ENCODE measurements at places on chromosomes 4 and X. TPM values are rescaled to one million over a fixed set of nuclear protein-coding genes. Genes with fewer than 3 reads are reported as not detected.

DNA sequence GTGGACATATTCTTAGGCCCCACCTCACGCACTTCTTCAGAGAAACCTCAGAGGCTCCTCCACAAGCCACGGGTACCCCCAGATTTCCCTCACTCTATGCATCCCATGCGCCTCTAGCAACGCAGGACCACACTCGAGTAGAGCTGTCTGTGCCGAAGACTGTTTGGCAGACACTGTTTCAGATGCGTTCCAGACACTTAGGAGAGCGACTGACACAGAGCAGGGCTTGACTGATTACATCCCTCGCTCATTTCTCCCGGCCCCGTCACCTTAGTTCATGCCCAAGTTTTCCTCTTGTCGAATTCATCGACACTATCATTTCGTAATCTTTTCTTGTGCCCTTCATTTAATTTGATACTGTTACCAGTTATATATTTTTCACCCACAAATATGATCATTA is 15.0 kb downstream of the SORBS2 start:
- no peak for DNase-seq

GRCh38 chr4:182492423-182492822 is 249.2 kb downstream of the TENM3 start:
- no peak for DNase-seq

DNA sequence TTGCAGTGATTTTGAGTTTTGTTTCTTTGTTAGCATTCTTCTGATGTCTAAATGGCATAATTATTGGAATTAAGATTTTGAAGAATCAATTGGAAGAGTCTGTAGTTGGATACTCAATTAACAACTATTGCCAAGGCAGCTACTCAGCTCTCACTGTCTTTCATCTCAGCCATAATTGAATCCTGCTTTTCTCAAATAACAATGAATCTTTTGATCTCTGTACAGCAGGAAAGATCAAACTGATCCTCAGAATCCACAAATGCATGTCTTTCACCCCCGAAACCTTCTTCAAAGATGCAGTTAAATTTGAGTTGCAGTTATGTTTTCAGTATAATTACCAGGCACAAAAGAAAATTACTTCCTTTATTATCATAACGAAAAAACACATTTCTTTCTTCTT is 86.2 kb downstream of the MAD2L1 start:
- no peak for DNase-seq

GRCh38 chr4:821631-822030 is 4.3 kb downstream of the CPLX1 start:
- no peak for DNase-seq

DNA sequence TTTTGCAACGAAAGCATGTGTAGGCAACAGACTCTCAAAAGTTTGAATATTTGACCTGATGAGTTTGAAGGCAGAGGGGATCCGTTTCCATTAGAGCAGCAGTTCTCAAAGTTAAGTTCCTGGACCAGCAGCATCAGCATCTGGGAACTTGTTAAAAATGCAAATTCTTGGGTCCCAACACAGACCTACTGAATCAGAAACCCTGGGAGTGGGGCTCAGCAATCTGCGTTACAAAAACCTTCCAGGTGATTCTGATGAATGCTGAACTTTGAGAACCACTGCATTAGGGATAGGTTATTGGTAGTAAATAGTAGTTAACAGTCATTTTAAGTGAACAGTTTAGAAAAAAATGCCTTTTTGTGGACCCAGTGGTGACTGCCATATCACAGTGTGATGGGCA is 98.8 kb downstream of the PDE5A start:
- no peak for DNase-seq

- no peak for DNase-seq
Measured at GRCh38 chrX:65420154-65420553, 114.4 kb downstream of the LAS1L start.

GRCh38 chrX:68190799-68191198 is 242.5 kb downstream of the OPHN1 start:
- no peak for DNase-seq

DNA sequence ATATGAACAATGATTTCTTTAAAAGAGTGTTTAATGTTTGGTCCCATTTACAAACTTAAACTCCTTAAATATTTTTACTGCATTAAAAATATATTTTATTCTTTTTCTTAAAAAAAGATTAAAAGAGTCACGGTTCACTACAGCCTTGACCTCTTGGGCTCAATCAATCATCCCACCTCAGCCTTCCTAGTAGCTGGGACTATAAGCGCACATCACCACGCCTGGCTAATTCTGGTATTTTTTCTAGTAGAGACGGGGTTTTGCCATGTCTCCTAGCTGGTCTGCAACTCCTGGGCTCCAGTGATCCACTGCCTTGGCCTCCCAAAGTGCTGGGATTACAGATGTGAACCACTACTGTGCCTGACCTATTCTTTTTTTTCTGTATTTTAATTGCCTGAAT is 104.7 kb upstream of the TLR2 start:
- DNase-seq, result no peak

DNA sequence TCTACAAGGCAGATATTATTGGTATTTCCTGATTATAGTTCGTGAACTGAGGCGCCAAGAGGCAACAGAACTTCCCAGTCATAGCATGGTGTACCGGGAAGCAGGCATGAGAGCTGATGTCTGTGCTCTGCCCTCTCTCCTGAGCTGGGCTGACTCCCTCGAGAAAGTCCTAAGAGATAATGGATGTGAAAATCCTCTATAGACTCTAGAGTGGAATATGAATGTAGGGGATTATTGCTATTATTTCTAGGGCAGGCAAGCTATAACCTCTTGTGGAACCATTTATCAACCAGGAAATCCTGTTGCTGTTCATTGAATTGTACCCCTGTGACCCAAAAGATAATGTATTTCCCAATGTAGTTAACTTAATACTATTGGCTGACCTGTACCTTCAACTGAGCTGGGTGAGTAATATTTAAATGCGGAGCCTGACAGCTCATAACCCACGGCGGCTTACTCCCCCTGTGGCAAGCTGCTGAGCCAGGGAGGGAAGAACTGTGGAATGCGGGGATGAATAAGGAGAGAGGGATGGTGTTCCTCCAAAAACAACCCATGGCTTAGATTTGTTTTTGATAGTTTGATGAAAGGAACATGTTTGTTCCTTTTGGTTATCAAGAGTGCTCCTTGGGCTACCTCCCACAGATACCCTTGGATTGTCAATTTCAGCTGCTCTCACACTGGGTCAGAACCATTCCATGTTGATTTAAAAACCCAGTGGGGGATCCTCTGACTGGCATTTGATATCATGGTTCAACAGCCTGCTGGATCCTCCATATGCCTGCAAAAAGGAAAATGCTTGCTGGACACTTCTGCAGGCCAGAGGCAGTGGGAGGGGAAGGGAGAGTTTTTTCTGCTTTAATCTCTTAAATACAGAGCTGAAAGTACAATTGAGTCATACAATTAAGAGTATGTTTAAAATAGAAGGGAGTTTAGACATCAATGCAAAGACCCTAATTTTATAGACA is 339.0 kb upstream of the BOD1L1 start:
- no peak for DNase-seq

DNA sequence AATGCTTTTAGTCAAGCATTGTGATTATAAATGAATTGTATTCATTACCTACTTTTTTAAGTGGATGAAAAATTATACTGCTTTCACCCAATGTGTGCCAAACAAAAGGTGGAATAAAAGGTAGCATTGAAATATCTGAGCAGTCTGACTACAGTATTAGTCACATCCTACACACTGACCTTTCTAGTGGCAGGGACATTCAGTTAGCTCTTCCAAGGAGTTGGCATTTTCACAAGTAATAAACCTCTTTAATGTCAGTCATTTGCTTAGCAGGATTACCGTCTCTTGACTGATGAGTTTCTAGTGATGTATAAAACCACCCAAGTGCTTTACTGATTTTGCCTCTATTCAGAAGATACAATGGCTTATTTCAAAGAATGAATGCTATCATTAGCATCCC is 687.9 kb downstream of the ARAP2 start:
- no peak for DNase-seq

DNA sequence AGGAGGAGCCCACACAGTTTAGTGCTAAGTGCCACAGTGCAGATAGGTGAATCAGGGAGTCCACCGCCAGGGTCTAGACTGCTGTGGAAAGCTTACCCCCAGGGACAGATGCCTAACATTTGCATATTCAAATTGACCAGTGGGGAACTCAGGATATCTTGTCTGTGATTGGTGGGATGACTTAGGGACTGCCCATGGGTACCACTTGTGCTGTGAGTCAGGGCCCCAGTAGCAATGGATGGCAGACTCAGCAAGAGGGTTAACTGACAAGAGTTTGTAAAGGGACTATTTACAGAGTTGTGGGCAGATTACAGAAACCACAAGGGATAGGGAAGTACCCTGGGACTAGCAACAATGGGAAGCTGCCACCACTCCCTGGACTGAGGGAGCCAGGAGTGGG is 282.1 kb downstream of the BCOR start:
- peak; percentile 17 for DNase-seq

- no peak for DNase-seq
Measured at GRCh38 chr4:43374216-43374751, 481.8 kb downstream of the GRXCR1 start.

GRCh38 chrX:39125834-39126233 is 324.6 kb downstream of the MID1IP1 start:
- DNase-seq, result no peak

- DNase-seq, result peak; percentile 62
Measured at GRCh38 chr4:177051473-177052060, 258.1 kb upstream of the NEIL3 start.

DNA sequence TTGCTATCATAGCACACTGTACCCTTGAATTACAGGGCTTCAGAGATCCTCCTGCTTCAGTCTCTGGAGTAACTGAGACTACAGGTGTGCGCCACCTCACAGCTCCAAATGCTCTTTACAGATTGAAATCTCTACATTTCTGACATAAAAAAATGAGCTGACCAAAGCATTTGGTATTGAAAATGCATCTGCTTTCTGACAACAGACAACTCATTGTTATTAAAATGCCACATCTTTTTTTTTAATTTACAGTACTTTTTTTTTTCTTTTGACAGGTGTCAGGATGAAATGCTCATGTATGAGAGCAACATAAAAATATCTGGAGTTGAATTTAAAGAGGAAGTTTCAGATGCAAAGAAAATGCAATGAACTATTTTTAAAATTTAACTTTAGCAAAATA is 764.5 kb downstream of the TRAM1L1 start:
- DNase-seq, result no peak

DNA sequence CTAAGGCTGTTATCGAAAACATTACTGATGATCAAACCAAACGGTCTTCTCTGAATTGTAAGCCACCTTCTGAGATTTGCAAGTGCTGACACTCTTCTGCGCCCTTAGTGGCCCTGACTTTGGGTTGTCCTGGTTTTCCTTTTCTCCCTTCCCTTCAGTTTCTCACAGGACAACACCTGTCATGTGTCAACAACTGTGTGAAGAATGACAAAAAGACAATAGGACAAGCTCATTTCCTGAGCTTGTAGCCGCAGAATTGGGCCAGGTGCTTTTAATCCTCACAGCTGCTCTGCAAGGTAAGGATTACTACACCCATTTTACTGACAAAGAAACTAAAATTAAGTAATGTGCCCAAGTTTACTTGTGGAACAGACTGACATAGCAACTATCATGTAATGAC is 44.9 kb upstream of the TXK start:
- DNase-seq, result no peak

GRCh38 chrX:133992882-133993281 is 7.5 kb upstream of the GPC3 start:
- DNase-seq, result no peak

The GBA3 gene
- total RNA-seq, result not detected

The BRCC3 gene
- total RNA-seq, result 13.7 TPM

The TMEM131L gene
- 86.4 TPM for total RNA-seq

The NDP gene
- not detected for total RNA-seq

The SLC34A2 gene
- total RNA-seq, result not detected

The PLP1 gene
- total RNA-seq, result not detected

The AMOT gene
- total RNA-seq, result 2.3 TPM

The ARMCX2 gene
- total RNA-seq, result 1.4 TPM

The CLTRN gene
- total RNA-seq, result not detected

The GPM6B gene
- total RNA-seq, result not detected

The HMX1 gene
- not detected for total RNA-seq

The OCRL gene
- 1.4 TPM for total RNA-seq

The RHOH gene
- 645 TPM for total RNA-seq

The CTAG1B gene
- total RNA-seq, result not detected

The SH3TC1 gene
- total RNA-seq, result 125 TPM

The CACNA1F gene
- 0.69 TPM for total RNA-seq

The REELD1 gene
- total RNA-seq, result not detected

The TMEM150C gene
- total RNA-seq, result not detected

Measured in CD4-positive, CD25-positive, alpha-beta regulatory T cell (primary cell).